NCI-H774 (cell line): ENCODE measurements at places on chromosomes 3 and 15.

DNA sequence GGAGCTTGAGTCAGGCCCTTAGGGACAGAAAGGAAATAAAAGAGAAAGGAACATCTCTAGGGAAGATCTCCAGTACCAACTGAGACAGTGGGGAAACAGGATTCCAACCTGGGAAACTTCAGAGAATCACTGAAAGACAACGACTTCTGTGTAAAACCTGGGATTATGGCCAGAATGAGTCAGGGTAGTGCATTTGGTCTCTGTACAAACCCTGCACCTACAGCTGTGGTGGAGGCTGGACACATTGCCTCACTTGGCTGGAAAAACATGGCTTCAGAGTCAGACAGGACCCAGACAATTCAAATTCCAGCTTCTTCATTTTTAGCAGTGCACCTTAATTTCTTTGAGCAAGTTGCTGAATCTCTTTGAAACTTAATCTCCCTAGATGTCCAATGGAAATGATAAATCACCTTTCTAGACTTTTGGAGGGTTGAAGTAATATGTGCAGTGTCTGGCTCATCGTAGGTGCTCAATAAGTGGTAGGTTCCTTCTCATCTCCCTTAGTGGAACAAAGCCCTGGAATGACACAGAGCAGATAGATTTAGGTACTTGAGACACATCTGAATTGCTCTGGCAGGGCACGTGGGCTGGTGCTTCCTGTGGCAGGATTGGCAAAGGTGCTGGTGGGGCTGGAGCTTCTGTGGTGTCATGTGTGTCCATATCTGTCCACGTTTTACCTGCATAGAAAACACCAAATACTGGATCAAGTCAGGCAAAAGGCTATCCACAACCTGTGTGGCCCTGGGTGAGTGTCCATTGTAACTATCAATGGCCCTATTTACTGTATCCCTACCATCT is 6.1 kb upstream of the CLSTN2 start:
- no peak for DNase-seq

DNA sequence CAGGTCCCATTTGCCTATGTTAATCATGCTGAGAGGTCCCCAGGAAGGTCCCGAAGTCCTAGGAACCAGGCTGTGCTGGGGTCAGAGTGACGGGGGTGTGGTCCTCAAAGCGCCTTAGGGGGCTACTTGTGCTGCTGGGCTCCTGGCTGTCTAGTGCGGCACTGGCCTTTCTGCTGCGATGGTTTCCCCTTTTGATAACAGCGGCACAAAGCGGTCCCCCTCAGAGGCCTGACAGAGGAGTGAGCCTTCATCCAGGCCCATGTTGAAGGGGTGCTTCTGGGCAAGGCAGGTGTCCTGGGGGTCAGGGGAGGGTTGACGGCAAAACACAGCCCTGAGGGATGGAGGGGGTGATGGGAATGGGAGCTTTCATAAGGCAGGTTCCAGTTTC is 68.8 kb downstream of the HMCES start:
- no peak for DNase-seq

DNA sequence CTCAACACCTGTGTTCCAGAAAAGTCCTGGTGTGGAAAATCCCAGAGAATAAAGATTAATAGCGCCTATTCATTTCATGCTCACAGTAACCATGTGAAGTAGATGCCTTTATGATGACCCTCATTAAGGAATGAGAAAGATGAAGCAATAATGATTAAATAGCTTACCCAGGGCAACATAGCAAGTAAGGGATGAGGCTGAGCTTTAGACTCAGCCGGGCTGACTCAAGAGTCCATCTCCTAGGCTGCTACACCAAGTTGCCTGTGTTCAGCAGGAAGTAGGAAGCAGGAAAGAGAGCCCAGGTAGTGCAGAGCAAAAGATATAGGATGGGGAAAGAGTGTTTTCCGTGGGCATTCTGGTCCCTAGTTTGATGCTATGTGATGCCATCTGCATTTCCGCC is 256.5 kb downstream of the CHL1 start:
- DNase-seq: no peak

- no peak for DNase-seq
Observed at GRCh38 chr3:140068494-140069017, 133.6 kb downstream of the CLSTN2 start.

GRCh38 chr15:38112406-38112805 is 140.2 kb upstream of the SPRED1 start:
- no peak for DNase-seq
